Stimulated activated CD4-positive, alpha-beta T cell treated with anti-CD3 and anti-CD28 coated beads, Interleukin-4, amount 100 ng/mL, for 48 hours (primary cell): ENCODE measurements at places on chromosomes 13 and 19.

GRCh38 chr13:40146063-40146462 lies 490.6 kb downstream of the COG6 start:
- no peak for DNase-seq

GRCh38 chr13:66224663-66225062 lies 1005.5 kb downstream of the PCDH9 start:
- DNase-seq: no peak

- DNase-seq: no peak
Measured at GRCh38 chr13:52933547-52934210, 85.2 kb upstream of the PCDH8 start.

- no peak for DNase-seq
Measured at GRCh38 chr19:36745870-36746269, 26.7 kb downstream of the ZNF850 start.

- DNase-seq: no peak
Measured at GRCh38 chr13:43686557-43686956, 100.2 kb downstream of the ENOX1 start.

DNA sequence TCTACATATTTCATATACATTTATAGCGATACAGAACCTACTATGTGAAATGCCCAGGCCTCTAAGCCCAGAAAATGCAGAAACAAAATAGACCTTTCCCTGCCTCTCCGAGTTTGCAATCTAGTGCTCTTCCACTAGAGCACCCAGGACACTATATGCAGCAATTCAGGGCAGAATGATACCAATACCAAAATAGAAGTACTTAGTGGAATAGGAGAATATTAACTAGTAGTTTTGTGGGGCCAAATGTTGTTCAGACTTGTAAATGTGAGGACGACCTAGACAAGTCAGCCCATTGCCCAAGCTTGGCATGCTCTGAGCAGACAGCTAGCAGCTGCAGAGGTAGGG lies 35.8 kb upstream of the FLT1 start:
- no peak for DNase-seq

DNA sequence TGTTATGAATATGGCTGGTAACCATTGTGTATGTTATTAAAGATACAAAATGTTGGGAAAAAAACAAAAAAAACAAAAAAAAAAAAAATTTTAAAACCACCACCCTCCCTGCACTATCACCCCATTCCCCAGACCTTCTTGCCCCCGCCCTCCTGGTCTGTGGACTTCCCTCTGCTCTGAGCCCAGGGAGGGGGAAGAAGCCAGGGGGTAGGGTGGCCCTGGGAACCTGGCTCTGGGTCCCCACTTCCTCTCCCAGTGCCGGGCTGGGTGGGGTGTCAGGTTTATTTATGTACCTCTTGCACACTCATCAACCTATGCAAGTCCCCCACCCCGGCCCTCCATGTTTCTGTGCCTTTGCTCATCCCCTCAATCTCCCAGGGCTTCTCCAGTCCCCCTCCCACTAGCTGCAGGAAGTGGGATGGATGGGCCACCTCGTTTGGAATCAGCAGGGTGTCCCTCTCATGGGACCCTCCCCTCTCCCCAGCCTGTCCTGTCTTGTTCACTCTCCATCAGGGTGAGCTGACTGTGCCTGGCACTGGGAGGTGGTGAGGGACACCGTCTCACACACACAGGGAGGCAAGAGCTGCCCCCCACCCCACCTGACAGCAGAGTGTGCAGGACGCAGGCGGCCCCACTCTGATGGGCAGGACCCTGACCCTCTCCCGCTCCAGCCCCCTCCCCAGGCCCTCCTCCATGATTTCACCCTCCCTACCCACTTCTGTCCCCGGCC lies 5.9 kb downstream of the PAF1 start:
- no peak for DNase-seq

GRCh38 chr19:1769645-1769985 lies 16.3 kb downstream of the ONECUT3 start:
- no peak for DNase-seq

DNA sequence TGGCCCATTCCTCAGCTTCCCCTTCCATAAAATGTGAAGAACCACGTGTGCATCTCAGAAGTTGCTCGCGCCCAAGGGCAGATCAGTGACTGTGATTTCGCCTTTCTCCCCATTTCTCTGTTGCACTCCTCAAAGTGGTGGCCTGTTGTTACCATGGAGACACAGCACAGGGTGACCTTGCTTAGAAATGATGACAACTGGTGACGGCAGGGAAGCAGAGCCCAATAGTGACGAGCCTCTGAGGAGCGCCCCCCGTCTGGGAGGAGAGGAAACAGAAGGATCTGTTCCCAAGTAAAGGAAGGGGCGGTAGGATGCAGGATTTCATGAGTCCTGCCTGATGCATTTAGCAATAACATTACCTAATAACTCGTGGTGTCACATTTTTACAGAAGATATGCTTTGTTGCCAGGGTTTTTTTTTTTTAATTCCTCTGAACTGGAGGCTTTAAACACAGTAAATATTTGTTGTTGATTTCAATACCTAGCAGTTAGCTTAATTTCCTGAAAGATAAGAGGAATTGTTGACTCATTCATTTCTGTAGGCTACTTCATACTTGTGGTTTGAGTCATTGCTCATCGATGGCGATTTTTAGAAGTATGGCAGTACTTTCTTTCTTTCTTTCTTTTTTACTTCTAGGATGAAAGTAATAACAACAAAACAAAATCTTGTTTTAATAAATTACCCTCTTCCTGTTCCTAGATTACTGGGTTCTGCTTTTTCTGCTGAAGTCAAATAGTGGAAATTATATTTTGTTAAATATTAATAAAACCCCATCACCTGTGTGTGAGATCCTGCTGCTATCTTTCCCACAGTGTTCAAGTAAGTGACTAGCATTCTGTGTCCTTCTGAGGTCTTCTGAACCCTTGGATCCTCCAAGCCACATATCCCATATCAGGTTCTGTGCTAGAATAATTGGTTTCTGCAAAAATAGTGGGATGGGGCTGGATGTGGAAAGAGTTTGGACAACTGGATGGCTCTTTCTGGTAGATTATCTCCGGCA lies 36.0 kb downstream of the MBNL2 start:
- no peak for DNase-seq

- no peak for DNase-seq
Measured at GRCh38 chr19:57241176-57241575, 744 bp downstream of the ZNF805 start.

DNA sequence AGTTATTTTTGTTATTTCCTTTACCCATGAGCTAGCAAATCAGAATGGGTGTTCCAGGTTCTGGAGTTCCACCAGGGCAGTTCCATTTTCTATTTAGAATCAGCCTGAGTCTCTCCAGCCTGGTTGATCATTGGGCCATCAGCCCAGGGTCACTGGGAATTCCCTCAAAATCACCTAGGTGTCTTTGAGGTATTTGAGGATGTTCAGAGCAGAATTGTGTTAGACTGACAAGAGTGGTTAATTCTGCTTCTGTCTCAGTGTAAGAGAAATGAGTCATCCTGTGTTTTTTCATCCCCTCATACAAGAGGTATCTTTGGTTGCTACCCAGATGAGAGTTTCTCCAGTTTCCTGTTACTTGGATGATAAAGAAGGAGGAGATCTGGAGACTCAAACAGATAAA lies 11.7 kb downstream of the ZNF66 start:
- no peak for DNase-seq

DNA sequence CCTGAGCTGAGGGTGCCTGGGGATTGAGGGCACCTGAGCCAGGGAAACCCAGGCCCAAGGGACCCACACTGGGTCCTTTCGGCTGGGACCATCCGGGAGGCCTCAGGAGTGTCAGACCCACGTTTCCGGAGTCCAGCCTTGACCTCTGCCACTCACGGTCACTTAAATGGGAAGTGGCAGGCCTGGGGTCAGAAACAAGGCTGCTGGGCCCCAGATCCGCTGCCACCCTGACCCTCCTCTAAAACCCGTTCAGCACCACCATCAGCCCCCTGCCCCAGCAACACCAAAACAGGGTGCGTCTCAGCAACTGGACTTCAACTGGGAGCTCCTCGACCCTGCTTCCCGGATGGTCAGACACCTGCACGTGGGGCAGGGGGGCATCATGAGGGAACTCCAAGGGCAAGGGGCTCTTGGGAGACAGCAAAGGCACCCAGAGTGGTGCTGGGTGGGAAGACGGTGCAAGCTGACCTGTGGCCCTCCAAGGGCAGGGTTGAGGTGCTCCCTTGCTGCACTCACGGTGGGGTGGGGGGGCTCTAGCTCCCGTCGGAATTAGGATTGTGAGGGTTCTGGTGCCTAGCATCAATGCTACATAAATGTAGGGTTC lies 1.2 kb upstream of the PLPP2 start:
- DNase-seq: no peak

DNA sequence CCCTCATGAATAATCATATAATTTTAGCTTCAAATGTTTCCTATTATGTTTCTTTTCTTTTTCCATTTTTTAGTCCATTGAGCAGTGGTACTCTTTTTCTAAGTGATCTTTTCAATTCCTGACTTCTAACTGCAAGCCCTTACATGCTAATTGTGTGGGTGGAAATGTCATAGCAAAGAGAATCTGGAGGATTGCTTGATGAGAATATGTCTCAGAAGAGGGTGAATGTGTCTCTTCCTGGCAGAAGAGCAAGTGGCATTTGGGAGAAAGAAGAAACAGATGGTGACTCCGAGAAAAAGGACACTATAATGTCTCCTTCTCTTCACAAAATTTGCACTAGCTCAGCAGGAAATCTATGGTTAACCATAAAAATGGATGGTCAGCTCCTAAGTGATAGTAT lies 2320.0 kb downstream of the PCDH9 start:
- no peak for DNase-seq

GRCh38 chr19:39438270-39438934 lies 2.7 kb upstream of the RPS16 start:
- DNase-seq: no peak

DNA sequence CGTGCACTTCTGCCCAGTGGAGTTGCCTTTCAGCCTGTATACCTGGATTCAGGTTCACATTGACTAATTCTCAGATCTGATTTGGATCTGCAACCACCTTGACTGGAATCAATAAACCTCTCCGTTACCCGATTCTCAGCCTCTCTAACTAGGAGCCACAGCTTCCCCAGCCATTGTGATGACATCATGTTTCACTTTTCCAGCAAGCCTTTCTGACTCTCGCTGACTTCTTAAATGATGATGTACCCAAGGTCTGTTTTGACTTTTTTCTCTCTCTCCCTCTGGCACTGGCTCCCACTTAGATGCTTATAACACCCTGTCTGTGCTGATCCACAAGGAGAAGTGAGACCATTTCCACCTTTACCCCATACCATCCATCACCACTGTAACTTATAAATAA lies 13.5 kb upstream of the FAM124A start:
- DNase-seq: no peak

DNA sequence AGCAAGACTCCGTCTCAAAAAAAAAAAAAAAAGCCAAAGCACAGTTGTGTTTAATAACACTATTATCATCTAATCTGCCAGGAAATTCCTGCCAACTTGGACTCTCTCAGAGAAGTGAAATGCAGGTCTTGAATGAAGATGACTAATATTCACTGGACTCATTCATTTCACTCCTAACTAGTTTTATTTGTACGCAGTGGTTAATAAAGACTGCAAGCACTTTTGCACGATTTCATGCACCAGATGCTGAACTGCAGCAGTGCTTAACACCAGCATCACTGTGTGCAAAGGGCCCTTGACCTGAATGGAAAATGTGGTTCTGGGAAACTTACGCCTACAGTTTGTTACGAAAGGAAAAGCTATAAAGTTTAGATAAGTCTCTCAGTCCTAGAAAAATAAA lies 63.3 kb downstream of the DHRS12 start:
- no peak for DNase-seq

DNA sequence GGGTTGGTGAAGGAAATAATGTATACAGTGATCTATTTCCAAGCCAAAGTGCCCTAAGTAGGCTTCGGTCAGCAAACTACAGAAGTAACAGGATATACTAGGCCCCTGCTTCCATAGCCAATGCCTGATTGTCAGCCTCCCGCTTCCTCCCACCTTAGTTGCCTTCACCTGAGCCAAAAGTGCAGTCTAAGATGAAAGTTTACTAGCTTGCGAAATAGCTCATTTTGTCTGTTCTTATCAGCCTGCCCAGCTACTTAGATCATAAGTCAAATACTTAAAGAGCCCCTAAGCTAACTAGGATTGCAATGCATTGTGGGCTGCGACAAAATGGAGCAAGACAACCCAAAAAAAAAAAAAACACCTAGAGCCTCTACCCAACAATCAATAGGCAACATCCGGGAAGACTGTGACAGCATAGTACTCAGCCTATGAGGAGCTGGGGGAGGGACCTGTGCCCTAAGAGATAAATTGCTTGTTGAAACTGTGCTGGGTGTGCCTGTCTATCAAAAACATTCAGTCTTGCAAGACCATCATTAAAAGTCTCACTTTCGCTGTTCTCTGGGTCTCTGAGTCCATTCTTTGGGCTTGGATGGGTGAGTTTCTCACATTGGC lies 454.7 kb upstream of the TSHZ3 start:
- DNase-seq: no peak

DNA sequence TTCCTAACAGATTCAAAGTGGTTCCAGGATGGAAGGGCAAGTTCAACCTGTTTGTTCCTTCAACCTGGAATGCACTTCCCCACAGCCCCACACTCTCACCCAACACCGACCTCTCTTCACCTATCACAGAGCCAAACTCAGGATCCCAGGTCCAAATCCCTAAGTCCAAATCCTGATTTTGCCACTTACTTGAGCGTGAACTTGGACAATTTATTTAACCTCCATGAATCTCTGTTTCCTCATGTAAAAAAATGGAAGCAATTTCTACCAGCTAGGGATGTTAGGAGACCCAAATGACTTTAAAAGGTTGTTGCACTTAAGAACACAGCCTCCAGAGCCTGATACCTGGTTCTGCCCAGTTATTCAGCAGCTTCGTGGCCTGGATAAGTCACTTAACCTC lies 5.4 kb upstream of the IGSF23 start:
- no peak for DNase-seq

DNA sequence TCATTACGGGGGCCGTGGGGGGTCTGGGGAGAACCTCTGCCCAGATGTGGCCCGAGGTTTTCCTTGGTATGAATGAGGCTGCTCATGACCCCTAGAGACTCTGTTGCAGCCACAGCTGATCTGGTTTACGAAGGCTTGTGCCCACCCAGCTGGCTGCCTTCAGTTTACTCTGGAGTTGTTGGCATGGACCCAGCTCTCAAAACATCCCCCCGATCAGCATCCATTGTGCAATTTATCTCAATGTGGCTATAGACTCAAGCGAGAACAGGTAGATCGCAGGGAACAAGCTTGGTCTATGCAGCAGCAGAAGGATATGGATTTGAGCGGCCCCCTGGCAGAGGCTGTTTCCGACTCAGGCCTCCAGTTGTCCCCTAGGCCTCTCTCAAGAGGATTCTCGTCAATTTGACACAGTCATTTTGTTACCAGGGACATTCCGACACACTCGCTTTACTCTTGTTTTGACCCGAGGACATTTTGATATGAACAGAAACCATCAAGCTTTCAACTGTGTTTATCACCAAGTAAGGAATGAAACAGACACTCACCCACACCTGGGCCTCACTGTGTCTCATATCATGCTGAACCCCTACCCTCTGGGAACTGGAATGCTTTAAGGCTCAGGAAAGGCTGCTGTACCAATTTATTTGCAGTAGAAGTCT lies 161.5 kb downstream of the KATNAL1 start:
- peak; percentile 49 for DNase-seq

- no peak for DNase-seq
Measured at GRCh38 chr19:42512743-42513304, 15.5 kb downstream of the CEACAM1 start.

- DNase-seq: no peak
Measured at GRCh38 chr13:89852570-89852969, 1494.9 kb upstream of the MIR17HG start.
